ENCODE measurements at places on chromosomes 3 and 15. TPM values are rescaled to one million over a fixed set of nuclear protein-coding genes. Genes with fewer than 3 reads are reported as not detected.

Gene TTC23
- 45.3 TPM for total RNA-seq

Gene PLA2G4D
- not detected for total RNA-seq

Gene SPATA12
- total RNA-seq = 0.12 TPM

Gene MFN1
- total RNA-seq = 62.5 TPM

Gene GOLGA6L1
- total RNA-seq = not detected

Gene MRPS11
- 15.8 TPM for total RNA-seq

Gene MYEF2
- total RNA-seq = 140 TPM

Gene TPRG1
- total RNA-seq = 0.71 TPM

Gene AADAC
- not detected for total RNA-seq

Gene CHST13
- total RNA-seq = 0.34 TPM

Gene HYAL3
- 2.2 TPM for total RNA-seq

Gene DAPK2
- 9.7 TPM for total RNA-seq

Gene C3orf49
- total RNA-seq = not detected

Gene TMC3
- 0.13 TPM for total RNA-seq

GRCh38 chr3:111636366-111636885 lies 41.3 kb upstream of the ZBED2 start:
- DNase-seq = peak; percentile 29

GRCh38 chr15:24943361-24943760 lies 11.4 kb upstream of the SNRPN start:
- no peak for DNase-seq

DNA sequence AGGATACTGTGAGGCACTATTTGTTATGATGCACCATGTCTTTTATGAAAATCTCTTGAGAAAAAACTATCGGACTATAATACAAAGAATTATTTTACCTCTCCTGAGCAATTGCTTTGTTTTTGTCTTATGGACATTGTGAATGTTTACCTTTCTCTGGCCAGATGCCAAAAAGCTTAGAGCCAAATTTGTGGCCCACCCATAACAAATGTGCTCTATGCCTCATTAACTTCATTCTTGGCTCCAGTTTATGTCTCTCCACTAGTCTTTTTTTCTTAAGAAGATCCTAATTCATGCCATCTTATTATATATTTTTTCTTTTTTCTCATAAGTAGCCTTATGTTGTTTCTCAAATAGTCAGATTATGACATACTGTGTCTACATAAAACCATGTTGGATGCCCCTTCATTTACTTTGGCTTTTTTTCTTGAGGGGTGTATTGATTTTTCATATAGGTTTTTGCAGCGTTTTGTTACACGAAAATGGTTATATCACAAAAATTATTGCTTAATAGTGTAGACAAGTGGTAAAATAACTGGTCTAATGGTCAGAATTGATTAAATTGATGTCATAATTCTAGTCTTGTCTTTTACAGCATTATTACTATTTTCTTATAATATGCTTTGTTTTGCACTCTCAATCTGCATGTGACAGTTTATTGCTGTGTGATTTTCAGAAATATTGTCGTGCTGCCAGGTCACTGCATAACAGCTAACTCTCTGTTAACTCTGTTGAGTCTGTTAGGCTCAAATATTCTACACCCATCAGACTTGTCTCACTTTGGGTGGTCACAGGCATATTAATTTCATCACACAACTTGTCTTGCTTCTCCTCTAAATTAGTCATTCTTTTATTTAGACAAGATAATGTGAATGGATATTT lies 18.2 kb downstream of the SENP8 start:
- no peak for DNase-seq

- DNase-seq = peak; percentile 36
Measured at GRCh38 chr15:38164061-38164460, 88.6 kb upstream of the SPRED1 start.

- no peak for DNase-seq
Measured at GRCh38 chr3:35635407-35635806, 3.9 kb upstream of the ARPP21 start.

GRCh38 chr15:76861815-76862397 lies 43.2 kb downstream of the SCAPER start:
- DNase-seq = no peak

DNA sequence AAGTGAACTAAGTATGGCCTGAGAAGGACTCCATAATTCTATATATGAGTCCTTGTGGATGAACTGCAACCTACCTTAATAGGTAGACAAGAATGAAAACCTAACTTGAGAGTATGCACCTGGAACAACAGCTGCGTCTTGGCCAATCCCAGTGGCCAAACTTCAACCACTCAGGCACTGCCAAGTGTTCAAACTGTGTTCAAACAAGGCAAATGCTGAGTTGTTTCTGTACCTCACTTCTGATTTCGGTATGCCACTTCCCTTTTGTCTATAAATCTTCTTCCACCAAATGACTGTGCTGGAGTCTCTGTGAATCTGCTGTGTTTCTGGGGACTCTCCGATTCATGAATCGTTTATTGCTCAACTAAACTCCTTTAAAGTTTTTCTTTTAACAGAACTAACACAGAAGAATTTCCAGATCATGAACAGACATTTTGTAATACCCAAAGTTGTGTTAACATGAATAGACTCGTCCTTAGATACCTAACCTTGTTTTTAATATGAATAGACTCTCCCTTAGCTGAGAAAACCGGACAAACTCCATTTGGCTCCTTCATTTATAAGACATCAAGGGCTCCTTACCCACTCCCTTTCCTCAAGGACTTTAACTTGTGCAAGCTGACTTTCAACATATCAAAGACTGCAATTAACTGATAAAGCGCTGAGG lies 4.1 kb downstream of the ZNF717 start:
- no peak for DNase-seq

- DNase-seq = no peak
Measured at GRCh38 chr3:123351501-123351900, 97.4 kb downstream of the ADCY5 start.

DNA sequence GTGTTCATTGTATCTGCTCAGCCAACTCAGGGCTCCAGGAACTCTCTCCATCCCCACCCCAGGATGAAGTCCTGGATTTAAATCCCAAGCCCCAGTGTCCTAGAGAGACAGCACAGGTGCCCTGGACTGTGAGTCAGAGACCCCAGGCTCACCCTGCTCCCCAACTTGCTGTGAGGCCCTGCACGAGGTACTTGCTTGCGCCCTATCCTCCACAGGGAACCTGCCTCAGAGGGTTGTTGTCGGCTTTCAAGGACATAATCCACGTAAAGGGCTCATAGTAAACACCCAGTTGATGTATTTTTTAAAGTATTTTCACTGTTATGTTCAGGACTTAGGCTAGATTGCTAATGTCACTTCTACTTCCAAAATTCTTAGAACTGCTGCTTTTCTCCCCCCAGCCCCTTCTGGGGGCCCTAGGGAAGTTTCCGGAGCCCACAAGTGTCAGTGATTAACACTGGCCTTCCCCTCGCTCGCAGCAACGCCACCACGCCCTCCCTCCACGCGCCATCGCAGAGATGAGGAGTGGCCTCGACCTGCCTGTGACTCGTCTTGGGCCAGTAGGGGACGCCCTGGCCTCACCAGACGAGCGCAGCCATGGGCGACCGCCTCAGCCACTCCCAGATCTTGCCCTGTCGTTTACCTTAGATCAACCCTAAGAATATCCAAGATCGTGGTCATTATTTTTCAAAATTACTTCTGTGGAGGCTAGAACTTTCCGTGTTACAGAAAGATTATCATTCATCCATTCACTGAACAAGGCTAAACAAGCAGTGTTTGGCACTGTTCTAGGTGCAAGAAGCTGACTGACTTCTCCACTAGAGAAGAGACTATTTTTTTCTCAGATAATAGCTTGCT lies 6.0 kb upstream of the SRP14 start:
- DNase-seq = peak; percentile 89

GRCh38 chr3:187852842-187853730 lies 107.8 kb upstream of the BCL6 start:
- DNase-seq = no peak

DNA sequence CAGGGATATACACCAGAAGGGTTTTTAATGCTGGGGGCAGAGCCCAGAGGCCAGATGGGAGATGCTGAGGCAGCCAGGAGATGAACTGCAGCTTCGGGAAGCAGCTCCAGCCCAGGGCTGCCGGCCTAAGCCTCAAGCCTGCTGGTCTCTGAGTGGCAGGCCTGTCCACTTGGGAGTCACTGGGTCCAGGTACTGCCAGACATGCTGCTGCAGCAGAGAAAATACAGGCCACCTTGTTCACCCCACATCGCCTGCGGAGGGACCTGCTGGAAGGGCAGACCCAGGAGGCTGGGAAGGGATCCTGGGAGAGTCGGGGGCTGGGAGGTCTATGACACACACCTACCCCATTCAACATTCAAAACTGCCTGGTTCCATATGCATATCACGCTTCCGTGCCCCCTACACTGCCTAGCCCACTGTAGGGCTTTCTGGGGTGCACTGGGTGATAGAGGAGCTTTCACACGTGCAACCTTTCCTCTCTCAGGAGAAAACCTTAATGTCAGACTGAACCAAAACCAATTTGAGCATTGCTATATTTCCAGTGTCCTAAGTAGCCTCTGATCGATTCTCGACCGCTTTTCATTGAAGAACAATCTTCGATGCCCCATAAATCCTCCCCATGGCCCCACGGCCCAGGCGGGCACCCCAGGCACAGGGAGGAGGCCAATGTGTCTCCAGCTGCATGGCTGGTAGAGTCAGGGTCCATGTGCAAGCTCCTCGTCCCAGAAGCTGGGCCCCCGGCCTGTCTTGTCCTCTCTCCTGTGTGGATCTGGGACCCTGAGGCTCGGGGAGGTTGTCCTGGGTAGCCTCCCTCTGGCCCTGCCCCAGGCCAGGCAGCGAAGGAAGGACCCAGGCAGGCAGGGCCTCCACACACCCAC lies 147.4 kb downstream of the ATP10A start:
- DNase-seq = no peak

DNA sequence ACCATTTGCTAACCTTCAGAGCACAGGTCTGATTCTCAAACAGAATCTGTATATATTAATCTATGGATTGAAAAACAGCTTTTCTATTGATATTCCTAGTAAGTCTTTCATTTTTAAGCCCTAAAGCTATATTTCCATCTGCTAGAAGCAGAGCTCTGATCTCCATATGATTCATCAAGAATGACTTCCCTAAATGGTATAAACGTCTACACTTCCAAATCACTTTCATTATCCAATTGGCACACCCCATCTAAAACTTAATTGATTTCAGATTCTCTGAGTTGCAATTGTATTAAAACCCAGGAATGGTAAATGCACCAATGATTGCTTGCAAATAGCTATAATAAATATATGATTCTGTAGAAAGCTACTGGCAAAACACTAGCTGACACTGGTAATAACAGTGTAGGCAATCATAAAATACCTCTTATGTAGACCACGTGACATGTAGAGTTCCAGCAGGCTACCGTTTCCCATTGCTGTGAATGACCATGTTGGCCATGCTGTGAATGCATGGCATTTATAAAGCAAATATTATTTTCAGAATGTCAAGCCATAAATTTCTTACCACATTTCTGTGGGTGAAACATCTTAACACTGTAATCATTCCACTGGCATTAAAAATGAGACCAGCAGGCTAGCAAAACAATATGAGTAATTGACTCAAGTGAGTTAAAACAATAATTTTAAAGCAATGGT lies 226.0 kb downstream of the ZMAT3 start:
- DNase-seq = no peak

GRCh38 chr3:109559389-109559788 lies 222.0 kb upstream of the DPPA4 start:
- DNase-seq = no peak

- no peak for DNase-seq
Measured at GRCh38 chr3:180253283-180253682, 216.5 kb upstream of the PEX5L start.

DNA sequence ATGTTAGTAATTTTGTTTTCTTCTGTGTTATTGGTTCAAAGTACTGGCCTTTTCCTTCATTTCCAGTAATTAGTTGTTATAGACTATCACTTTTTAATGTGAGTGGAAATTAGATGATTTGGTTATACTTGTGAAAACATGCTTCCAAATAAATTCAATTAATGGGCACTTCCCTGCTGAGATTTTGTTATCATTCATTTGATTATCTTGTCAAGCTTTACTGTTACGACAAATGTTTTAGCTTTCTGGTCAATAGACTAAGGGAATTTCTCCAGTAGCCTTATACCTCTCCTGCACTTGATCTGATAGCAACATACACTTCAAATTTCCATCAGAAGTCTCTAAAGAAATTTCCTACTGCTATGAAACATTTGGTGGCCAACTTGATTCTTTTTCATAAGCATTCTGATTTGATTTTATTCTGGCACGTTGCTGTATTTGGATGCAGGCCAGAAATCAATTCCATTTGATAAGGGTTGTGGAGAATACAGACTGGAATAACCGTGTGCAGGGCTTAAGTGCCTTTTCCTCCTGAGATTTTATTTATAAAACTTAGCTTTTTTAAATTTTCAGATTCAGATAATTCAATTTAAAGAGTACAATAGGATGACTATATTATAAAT lies 573.8 kb upstream of the NAALADL2 start:
- no peak for DNase-seq

- DNase-seq = no peak
Measured at GRCh38 chr3:59422312-59422711, 372.5 kb upstream of the CFAP20DC start.

DNA sequence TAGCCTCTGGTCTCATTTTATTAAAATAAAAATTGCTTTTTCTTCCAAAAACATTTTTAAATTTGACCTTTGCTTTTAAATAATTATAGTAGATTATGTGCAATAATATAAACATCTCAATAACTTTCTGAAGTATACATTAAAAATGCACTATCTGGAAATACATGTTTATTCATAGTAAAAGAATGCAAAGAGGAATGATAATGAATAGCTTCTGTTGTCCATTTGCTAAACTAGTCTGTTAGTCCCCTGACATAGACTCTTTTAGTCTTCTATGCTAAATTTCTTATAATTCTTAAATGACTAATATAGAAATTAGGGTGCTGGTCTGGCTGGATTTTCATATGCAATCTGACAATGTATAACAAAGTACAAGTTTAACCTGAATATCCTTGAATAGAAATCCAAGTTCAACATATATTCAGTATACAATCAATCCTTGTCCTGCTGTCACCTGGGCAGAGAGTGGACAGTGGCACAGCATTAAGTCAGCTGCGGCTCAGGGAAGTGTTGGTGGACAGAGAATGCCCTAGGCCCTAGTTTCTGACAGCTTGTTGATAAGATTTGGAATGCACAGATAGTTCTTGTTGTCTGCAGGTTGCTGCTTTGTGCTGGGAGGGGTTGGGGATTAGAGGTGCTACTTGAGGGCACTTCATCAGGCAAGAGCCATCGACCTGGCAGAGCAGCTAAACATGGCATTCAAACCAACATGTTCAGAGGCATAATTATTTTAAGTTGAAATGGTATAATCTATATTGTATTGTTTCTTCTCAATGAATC lies 161.7 kb downstream of the MBNL1 start:
- peak; percentile 10 for DNase-seq

- DNase-seq = no peak
Measured at GRCh38 chr3:152447511-152447910, 178.8 kb downstream of the MBNL1 start.

GRCh38 chr3:14633819-14634424 lies 17.6 kb upstream of the CCDC174 start:
- DNase-seq = peak; percentile 76
